Hypothalamus (tissue), 51 donors: ENCODE measurements at places on chromosomes 2 and 18.

DNA sequence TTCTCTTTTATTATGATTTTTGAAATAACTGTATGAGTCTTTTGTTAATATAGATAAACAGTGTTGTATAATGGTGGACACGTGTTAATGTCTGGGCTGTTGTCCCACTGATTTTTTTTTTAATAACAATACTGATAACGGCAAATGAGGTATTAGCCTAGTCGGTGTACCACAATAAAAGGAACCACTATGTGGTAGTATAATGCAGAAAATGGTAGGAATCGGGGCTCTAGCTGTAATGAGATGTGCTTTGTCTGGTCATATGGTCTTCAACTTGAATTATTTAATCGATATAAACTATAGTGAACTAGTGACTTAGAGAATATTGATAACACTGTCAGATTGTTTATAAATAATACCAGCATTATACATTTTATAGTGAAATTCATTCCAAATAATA is 517.9 kb upstream of the SPHKAP start:
- no peak for DNase-seq

- no peak for DNase-seq
Measured at GRCh38 chr2:19868701-19869580, 32.8 kb downstream of the TTC32 start.

- no peak for DNase-seq
Measured at GRCh38 chr2:133503323-133503722, 64.9 kb downstream of the NCKAP5 start.

DNA sequence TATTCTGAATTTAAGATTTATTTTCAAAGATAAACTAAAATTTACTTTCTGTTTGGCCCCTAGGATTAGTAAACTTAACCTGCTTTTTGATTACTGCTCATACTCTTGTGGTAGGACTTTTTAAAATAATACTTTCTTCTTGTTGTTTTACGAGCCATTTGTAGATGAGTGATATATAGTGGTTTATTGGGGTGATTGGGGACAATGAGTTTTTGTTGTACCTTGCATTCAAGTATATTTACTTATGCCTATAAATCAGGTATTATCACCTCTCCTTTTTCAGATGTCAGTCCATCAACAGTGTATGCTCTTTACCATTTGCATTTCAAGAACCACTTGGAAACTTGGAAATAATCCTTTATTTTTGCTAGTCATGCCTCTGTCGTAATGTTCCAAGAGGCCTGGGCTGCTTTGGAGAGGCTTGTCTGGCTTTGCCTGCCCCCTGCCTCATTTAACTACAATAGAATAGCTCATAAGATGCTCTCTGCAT is 131.3 kb downstream of the COMMD1 start:
- no peak for DNase-seq

DNA sequence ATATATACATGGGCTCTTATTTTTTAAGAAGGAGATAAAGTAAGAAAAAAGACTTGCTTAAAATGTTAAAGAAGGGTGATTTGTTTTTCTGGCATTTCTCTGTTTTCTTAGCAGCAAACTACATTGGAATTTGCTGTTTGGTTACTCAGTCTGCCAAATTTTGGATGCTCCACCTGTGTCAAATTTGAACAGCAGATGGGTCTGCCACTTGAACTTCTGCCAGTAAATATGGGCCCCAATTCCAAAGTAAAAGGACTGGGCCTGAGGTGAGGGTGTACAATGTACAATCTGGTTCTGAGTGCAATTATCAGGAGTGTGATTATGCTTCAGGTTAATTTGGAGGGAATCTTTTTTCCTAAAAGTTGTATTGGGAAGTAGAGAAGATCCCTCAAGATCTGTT is 794.5 kb downstream of the DSC3 start:
- DNase-seq = no peak

DNA sequence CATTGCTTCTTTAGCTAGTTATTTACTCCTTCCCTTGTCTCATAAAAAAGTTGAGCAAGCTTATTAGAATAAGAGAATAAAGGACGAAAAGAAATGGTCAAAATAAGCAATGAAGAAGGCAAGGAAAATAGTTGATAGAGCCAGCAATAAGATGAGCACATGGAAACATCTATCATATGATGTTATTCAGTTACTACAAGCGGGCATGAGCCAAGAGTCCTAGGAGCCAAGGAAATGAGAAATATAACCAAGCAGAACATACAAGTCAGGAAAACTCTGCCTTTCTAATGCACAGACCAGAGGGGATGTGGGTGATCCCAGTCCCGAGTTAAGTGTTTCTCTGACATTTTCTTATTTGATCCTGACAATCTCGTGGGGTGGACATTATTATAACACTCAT is 33.9 kb downstream of the INO80C start:
- no peak for DNase-seq

DNA sequence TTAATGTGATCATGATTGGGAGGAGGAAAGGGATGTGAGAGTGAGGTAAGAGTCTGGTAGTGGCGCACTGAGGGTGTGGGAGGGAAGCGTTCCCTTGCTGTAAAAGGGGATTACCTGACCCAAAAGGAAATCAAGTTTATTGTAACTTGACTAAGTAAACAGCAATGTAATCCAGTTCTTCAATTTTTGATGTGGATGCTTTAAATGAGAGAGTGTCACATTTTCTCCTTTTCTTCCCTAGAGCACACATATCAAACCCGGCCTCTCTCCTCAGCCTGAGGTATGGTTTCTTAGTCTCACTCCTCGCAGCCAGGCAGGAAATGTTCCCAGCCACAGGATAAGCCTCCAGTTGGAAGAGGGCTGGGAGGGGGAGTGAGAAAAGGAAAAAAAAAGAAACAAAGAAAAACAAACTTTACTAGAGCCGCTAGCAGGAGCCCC is 688 bp upstream of the ARHGAP28 start:
- DNase-seq = no peak

GRCh38 chr2:3229221-3229620 is 148.4 kb downstream of the EIPR1 start:
- no peak for DNase-seq

DNA sequence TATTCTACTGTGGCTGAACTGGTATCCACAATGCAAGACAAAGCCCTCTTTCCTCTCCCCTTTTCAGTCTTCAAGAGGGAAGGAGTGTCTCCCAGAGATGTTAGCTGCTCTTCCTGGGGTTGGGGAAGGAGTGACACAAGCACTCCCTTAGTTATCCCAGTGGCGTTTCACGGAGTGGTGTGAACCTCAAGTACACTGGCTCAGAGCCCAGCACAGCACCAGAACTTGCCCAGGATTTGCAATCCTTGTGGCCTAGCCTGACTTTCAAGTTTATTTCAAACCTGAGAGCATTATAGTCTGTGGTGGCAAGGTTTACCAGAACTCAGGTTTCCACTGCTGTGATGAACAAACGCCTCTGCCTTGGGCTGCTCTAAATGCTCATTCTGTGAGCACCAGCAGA is 162.5 kb downstream of the CCDC102B start:
- DNase-seq = no peak

DNA sequence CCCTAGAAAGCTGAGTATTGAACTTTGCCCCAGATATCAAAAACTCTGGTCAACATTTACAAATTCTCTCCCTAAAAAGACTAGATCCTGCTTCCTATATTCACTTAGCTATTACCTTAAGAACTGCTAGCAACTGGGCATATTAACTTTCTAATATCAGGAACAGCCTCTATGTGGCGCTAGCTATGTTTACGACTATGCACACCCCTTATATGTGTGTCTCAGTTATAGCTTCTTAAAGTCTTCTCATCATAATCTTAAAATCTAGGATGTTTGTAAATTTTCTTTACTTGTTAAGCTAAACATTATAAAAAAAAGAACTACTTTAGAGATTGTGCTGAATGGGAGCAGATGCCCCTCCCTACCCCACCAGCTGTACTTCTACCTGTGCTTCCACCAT is 1.7 kb upstream of the STAMBP start:
- no peak for DNase-seq

- no peak for DNase-seq
Measured at GRCh38 chr2:28745876-28746275, 5.8 kb upstream of the PPP1CB start.

GRCh38 chr2:63257473-63257872 is 206.8 kb downstream of the OTX1 start:
- DNase-seq = no peak

DNA sequence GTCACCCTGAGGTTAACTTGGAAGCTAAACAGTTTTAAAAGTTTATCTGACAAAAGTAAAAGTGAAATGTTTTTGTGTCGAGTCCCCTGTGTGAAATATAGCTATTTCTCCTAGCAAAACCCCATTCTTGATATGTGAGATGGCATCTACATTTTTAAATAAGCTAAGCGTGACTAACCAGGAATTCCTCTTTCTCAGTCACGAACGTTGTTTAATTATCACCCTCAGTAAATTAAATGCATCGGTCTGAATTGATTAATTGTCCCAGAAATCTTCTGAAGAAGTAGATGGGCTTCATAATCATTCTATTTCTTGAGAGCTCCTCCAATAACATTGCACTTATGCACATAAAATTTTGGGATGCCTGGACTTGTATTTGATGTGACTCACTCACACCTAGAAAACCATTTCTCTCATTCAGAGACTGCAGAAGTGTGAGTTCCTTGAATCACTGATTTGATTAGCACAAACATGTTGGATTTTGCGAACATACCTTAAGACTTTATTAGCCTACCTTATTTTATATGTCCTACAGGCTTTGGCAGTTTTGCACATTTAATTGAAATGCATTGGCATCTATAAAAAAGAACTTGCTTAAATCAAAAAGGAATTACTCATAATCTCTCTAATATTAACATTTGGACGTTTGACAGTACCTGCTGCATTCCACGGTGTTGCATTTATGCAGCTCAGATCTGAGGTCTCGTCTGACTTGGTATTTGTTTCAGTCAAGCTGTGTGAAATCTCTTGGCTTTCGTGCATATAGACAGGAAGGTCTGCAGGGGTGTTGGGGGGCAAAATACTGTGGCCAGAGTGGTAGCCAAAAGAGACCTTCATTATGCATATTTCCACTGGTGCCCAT is 475.2 kb downstream of the EPHA4 start:
- no peak for DNase-seq

DNA sequence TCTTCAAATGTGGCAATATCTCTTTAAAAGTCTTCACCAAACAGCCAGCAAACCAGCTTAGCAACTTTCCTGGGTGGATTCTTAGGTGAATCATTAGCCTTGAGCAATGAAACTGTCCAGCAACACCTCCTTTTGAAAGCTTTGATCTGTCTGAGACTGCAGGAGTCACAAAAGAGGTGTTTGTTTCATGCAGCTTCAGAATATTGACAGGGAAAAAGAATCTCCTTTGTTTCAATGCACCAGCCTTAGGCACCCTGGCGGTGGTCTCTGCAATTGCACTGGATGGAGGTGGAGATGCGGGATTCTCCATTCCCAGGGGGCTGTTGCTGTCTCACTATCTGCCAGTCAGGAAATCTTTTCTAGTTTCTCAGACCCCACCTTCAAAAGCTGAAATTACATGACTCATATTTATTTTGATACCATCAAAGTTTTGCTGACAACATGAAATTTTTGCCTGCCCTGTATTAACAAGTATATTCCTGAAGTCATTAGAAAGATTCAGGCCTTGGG is 76.0 kb upstream of the DSG1 start:
- DNase-seq = no peak

- no peak for DNase-seq
Measured at GRCh38 chr2:178882666-178883440, 75.6 kb upstream of the TTN start.

- DNase-seq = no peak
Measured at GRCh38 chr2:127661072-127661649, 14.2 kb downstream of the LIMS2 start.

DNA sequence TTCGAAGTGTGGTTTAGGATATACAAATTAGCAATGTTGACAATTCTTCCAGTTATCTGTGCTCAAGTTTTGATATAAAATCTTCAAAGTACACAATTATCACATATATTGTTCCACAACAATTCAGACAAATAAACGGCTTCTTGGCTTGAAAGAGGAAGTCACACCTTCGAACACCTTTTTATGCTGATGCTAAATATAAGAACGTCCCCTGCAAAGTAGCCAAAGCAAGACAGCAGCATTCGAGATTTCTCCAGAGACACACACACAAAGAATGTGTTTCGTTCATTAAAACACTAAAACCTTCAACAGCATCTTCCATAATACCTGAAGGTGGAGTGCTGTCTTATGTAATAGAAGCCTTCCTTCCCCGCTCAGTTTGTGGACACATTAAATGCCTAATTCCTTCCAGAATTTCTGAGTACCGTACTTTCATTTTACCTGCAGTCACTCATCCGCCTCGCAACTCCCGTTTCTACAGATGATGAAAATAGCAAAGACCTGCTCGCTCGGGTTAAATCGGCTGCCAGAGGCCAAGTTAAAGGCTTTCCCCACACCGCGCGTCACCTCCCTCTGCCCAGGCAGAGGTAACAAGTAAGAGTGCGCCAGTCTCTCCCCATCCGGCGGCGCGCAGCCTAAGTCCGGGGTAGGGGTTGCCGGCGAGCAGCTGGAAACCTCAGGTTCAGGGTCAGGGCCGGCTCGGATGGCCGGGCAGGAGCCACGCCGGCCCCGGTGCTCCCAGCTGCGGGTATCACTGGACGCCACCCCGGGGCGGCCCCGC is 847 bp downstream of the SERPINE2 start:
- no peak for DNase-seq

- no peak for DNase-seq
Measured at GRCh38 chr18:32405588-32405987, 65.1 kb downstream of the GAREM1 start.

DNA sequence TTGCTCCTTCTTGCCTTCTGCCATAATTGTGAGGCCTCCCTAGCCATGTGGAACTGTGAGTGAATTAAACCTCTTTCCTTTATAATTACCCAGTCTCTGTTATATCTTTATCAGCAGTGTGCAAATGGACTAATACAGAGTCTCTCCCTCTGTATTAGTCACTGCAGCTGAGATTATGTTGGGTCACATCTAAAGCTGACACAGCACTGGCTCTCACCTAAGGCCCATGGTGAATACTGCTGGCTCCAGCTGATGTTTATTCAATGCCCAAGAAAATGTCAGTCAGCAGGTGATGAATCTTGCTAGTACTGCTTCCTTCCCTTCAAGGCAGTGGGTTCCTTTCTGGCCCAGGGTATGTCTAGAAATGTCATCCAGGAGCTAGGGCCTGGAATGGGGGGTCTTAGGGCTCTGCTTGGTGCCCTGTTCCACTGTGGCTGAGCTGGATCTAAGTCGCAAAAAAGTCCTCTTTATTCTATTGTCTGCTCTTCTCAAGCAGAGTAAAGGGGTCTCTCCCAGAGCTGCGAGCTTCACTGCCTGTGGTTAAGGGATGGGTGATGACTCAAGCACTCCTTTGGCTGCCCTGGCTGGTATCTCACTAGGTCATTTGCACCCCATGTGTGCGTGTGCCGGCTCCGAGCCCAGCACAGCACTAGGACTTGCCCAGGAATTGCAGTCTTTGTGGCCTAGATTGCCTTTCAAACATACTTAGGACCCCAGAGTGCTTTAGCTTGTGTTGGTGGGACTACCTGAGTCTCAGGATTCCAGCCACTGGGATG is 29.9 kb downstream of the PPP1R1C start:
- DNase-seq = no peak

- no peak for DNase-seq
Measured at GRCh38 chr2:166041613-166042012, 86.2 kb downstream of the SCN1A start.

- no peak for DNase-seq
Measured at GRCh38 chr2:5377323-5377722, 314.9 kb upstream of the SOX11 start.

GRCh38 chr18:35458677-35459441 is 38.9 kb downstream of the INO80C start:
- no peak for DNase-seq
